ENCODE measurements at places on chromosomes 1 and 21. TPM values are rescaled to one million over a fixed set of nuclear protein-coding genes. Genes with fewer than 3 reads are reported as not detected.

EXO1 gene
- 0.24 TPM for total RNA-seq

AKT3 gene
- total RNA-seq, result 20.5 TPM

ZMYM1 gene
- total RNA-seq, result 11.2 TPM

SLAMF9 gene
- not detected for total RNA-seq

OR2T35 gene
- total RNA-seq, result not detected

MAP1LC3C gene
- total RNA-seq, result not detected

TAS1R1 gene
- total RNA-seq, result not detected

PLPPR4 gene
- total RNA-seq, result 0.20 TPM
